ENCODE measurements at places on chromosomes 1 and 21.
A peak's percentile ranks its signal among the peaks of the same experiment; 100 is the strongest.

DNA sequence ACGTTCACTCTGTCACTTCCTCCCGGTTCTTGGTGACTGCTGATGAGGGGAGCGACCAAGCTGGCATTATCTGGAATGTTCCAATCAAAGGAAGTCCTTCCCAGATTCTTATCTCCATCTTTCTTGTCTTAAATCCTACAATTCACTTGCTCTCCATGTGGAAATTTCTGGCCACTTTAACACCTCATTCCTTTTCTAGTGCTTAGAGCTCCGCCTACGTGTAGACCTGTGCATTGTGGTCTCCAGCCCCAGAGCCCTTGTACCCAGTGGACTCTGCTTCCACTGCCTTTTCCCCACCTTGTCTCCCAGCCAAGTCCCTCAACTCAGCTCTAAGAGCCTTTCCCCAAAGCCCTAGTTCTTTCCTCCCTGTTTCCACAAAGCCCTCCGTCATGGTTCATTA, 12.2 kb upstream of the KLHDC7A start:
- DNase-seq: no peak

- DNase-seq: no peak
Observed at GRCh38 chr1:160634543-160635491, 12.0 kb downstream of the SLAMF1 start.

GRCh38 chr1:85494074-85494903, 29.3 kb upstream of the DDAH1 start:
- no peak for DNase-seq

GRCh38 chr1:111221633-111222291, 5.8 kb upstream of the CHI3L2 start:
- DNase-seq: peak; percentile 77

GRCh38 chr1:169586395-169587255, at the start of gene F5:
Gene F5 (minus strand): TSS chr1:169586481. CDS start chr1:169586386, 95 bp downstream.
- peak; percentile 91 for DNase-seq

DNA sequence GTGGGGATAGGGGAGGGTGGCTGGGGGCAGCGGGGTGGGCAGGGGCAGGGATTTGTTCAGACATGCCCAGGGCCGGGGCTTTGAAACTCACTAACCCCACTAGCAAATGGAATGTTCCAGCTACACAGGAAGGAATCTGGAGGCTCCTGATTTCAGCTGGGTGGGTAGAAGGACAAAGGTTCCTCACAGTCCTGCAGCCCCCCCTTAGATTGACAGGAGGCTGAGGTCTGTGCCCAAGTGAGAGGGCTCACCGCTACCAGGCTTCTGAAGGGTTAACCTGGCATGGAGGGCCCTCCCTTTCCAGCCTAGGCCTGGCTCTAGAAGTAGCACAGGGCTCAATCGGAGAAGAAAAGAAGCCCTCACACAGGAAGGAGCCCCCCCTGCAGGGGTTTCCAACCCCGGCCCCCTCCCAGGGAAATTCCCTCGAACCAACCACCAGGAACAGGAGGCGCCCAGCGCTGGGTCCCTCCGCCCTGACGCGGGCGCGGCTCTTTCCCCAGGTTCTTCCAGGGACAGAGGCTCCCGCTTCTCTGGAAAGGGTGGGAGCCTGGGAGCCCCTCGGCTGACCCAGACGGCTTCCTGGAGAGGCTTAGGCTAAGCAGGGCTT, 3.3 kb downstream of the EPHA2 start:
- no peak for DNase-seq

DNA sequence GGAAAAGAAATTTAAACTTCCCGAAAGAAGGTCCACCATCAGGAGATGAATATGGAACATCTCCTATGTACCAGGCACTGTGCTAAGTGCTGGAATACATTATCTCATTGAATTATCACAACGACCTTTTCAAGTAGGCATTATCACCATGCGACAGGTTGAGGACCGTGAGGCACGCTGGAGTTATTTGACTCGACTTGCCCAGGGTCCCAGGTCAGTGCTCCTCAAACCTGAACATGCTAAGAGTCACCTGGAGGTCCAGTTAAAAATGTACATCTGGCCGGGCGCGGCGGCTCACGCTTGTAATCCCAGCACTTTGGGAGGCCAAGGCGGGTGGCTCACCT, 15.9 kb upstream of the AGTRAP start:
- no peak for DNase-seq

GRCh38 chr21:34594566-34595234, 20.2 kb downstream of the RCAN1 start:
- DNase-seq: no peak

DNA sequence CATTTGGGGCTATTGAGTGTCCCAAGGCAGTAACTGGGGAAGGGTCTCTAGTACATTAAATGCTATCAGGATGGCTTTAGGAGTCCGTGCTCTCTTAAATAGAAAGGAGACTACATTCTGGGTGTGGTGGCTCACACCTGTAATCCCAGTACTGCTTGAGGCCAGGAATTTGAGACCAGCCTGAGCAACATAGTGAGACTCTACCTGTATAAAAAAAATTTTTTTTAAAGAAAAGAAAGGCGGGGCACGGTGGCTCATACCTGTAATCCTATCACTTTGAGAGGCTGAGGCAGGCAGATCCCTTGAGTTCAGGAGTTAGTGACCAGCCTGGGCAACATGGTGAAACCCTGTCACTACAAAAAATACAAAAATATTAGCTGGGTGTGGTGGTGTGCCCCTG, 21.5 kb downstream of the OSBPL9 start:
- DNase-seq: no peak

GRCh38 chr1:231674575-231674974, 48.0 kb downstream of the DISC1 start:
- DNase-seq: no peak

DNA sequence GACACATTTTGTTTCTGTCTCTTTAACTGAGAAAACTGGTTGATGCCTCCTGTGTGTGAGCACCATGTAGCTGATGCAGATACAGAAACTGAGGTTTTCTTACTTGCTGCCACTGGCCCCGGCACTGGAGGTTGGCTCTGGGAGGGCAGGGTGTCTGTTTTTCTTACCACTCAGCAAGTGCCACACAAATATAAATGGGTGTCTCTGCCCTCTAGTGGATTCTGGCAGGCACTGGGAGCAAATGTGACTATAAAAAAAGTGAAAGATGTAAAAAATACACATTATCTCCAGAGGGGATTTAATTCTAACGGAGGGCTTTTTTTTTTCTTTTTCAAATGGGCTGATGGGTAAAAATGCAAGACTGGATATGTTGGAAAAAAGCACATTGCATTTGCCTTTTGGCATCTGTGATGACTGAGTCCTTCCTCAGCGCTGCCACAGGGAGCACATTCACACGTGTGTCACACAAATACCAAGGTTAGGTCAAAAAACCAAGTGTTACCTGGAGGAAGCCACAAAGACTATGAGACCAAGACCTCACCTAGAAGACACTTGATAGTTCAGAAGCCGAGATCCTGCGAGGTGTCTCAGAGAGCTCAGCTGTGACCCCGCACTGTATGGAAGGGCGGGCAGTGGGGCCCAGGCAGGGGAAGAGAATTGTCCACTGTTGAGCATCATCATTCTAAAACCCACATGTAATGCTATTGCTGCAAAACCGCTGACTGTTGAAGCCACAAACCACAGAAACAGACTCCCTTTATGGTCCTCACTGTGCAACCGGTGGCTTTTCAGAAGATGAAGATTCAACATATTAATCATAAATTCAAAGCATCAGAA, 18.9 kb downstream of the PGBD2 start:
- DNase-seq: peak; percentile 74

GRCh38 chr1:6423321-6423999, 1.1 kb upstream of the ESPN start:
- DNase-seq: peak; percentile 91

GRCh38 chr1:225977937-225978748, 21.0 kb downstream of the SDE2 start:
- DNase-seq: no peak

DNA sequence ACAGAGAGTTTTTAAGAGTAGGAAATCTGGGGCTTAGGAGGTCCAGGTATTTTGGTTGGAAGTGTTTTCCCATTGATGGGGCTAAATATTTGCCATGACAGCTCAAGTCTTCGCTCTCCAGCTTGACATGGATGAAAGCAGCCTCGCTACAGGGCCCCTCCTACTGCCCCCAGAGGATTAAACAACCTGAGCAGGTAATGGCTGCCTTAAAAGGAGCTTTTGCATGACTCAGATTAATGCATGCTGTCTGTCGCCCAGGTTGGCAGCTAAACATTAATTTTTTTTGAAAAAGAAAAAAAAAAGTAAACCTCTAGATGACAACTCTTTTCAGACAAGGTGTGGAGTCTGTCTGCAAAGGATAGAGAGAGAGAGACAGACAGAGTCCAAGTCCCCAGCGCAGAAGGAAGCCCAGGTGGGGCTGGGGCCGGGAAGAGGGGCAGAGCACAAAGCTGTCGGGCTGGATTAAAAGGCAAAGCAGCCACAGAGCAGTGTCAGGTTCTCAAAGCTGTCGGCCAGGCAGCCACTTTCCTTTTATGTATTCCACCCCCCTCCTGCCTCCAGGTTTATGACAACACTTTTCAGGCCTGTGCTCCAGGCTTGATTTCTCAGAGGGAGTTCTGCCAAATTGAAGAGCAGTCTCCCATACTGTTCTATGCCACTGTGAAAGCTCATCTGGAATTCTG, 127.9 kb downstream of the CLIC6 start:
- DNase-seq: no peak

DNA sequence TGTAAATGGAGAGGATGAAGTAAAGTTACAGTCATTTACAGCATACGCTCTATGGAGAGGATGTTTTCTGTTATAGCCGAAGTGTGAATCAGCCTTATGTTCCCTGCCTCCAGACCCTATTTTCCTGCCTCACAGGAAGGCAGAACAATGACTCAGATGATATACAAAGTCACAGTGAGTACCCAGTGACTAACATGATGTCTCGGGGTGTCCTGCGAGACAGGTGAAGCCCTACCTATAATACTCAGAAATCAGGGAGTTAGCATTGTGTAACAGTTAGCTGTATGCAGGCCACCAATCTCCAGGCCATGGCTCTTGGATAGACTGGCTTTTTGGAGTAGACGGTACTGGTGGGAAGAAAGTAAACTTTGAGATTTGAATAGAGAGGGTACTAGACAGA, 55.6 kb upstream of the FBXO28 start:
- DNase-seq: no peak

DNA sequence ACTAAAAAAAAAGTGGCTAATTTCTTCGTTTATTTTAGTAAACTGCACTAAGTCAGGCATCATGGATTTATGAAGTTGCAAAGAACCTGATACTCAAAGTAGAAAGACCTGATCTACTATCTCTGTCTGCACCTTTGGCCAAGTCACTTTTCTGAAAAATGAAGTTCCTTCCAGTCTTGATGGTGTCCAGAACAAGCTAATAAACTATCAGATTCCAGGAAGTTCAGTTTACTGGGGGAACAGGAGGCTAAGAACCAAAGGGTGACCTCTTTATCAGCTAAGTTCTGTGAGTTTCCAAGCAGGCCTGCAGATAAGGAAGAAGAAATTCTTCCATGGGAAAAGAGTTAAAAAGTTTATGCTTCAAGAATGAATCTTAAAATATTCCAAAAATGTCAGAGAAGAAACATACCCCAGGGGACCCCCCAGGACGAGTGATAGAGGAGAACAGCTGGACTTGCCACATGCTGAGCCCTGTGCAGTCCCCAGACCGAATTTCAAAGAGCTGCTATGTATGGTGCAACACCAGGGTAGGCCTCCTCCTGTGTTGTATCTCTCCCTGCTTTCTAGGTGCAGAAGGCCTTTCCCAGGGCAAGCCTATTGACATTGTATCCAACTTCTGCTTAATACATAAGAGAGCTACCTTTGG, 72.8 kb upstream of the FGGY start:
- DNase-seq: no peak

GRCh38 chr1:230072866-230073265, 5.8 kb downstream of the GALNT2 start:
- DNase-seq: no peak

GRCh38 chr1:230274254-230274653, 151.9 kb downstream of the PGBD5 start:
- peak; percentile 57 for DNase-seq

GRCh38 chr1:214912127-214912526, 170.4 kb upstream of the KCNK2 start:
- DNase-seq: no peak

DNA sequence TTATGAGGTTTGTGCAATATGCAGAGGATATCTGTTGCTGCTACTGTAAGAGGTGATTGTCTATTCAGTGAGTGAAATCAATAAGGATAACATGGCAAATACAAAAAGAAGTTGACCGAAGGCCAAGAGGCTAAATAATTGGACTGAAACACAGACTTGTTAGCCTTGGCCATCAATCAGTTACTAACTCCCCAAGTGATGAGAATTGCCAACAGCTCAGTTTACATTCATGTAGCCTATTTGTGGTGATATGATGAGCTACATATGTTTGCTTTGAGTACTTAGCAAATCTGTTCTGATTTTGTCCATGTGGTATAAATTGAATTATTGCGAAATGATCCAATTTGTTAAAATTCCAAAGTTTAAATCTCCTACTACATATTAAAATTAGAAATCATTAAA, 68.6 kb upstream of the VAV3 start:
- DNase-seq: no peak

- DNase-seq: no peak
Observed at GRCh38 chr1:100624886-100625610, 87.1 kb downstream of the GPR88 start.

- DNase-seq: no peak
Observed at GRCh38 chr1:16126160-16126559, 29.7 kb downstream of the EPHA2 start.

GRCh38 chr1:3942416-3943122, 42.5 kb upstream of the C1orf174 start:
- peak; percentile 12 for DNase-seq

DNA sequence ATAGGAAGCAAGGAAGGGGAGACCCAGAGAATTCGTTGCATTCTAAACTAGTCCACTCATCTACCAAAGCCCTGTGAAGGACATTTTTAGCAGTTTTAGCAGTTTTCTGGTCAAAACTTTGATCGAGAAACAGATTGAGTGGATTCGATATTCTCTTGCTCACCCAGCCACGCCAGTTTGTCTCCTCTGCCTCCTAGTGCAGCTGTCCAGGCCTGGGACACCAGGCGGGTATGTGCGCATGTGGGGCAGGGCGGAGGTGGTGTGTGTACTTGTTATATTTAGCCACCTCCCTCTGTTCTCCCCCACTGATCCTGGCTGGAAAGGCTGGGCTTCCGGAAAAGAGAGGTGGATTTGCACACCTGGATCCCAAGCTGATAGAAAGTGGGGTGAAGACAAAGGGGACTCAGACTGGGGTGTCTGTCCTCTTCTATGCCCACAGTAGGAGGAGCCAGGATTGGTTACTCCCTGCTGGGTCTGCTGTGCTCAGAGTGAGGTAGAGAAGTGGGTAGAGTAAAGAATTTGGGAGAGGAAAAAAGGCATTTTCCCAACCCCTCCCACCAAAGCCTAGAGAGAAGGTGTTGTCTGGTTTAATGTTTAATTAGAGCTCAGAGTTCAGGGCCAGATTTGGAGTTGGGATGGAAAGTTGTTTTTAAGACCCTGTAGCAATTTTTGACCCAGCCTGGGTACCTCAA, 3.8 kb downstream of the LMNA start:
- peak; percentile 63 for DNase-seq

DNA sequence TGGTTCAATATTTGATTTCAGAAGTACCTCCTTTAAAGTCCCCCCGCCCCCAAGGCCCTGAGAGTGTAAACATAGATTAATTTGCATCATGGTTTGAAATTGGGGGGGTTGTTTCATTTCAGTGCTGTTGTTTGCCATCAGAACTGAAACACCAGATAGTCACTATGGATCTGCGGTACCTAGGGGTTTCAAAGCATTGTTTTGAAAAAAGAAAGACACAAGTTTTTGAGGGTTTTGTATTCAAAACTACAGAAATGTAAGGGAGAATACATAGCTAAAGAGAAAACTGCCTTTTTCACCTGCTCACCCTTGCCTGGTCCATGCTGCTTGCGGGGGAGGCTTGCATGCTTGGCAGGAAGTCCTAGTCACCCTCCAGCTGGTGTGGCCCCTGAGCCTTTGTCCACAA, 59.3 kb downstream of the ACP6 start:
- no peak for DNase-seq

- no peak for DNase-seq
Observed at GRCh38 chr1:32126770-32127169, 18.9 kb downstream of the KPNA6 start.
